Retinal pigment epithelial cell (primary cell): ENCODE measurements at places on chromosomes 2 and 18.

DNA sequence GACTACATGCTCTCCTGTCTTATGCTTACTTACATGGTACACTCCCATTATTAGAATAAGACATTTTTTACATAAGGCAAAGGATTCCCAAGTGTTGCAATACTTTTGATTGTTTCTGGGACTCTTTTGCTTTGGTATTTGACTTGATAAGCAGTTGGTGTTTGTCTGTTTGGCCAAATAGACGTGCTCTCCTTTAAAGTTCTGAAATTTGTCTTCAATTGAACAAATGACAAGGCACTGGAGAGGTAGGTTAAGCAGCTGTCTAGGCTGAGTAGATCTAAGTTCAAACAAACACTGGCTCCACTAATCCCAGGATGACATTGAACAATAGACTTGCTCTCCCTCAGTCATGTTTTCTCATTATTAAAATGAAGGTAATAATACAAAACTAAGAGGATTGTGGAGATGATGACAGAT lies 430.5 kb downstream of the STK39 start:
- no peak for DNase-seq

DNA sequence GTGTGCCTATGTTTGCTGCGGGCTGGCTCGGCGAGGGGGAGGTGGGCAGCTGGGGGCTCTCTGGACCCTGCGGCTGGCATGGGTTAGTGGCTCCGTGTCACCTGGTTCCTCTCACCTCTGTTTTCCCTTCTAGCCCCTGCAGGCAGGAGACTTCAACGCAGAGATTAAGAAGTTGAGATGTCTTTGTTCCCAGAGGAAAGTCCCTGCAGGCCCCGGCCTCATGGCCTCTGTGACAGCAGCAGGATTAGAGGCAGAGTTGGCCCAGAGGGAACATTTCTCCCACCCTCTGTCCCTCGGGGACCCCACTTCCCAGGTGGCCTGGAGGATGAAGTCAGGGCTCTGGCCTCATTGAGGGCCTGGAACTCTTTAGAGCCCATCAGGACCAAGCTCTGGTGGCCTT lies 56.5 kb downstream of the HPCAL1 start:
- no peak for DNase-seq

GRCh38 chr2:105962221-105962620 lies 217.5 kb downstream of the NCK2 start:
- DNase-seq, result no peak

- DNase-seq, result no peak
Observed at GRCh38 chr2:189521699-189522434, 58.7 kb downstream of the SLC40A1 start.

- no peak for DNase-seq
Observed at GRCh38 chr2:65562890-65563289, 130.5 kb upstream of the SPRED2 start.
